SK-MEL-5 (cell line): ENCODE measurements at places on chromosomes 2 and 18.

GRCh38 chr18:71371951-71372605 is 1083.2 kb downstream of the SOCS6 start:
- DNase-seq: no peak

DNA sequence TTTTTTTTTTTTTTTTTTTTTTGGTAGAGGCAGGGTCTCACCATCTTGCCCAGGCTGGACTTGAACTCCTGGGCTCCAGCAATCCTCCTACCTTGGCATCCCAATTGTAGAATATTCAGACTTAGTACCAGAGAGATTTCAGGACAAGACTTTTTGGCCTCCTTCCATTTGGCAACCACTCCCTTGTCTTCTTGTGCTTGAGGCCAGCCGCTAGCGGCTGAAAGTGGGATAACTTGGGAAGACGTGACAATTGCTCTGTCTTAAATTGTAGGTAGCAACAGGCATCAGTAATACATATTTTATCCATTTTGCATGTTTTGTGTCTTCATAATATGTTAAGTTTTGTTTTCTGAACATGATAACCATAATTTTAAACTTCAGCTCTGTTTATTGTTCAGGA is 53.3 kb upstream of the TTN start:
- peak; percentile 32 for DNase-seq

DNA sequence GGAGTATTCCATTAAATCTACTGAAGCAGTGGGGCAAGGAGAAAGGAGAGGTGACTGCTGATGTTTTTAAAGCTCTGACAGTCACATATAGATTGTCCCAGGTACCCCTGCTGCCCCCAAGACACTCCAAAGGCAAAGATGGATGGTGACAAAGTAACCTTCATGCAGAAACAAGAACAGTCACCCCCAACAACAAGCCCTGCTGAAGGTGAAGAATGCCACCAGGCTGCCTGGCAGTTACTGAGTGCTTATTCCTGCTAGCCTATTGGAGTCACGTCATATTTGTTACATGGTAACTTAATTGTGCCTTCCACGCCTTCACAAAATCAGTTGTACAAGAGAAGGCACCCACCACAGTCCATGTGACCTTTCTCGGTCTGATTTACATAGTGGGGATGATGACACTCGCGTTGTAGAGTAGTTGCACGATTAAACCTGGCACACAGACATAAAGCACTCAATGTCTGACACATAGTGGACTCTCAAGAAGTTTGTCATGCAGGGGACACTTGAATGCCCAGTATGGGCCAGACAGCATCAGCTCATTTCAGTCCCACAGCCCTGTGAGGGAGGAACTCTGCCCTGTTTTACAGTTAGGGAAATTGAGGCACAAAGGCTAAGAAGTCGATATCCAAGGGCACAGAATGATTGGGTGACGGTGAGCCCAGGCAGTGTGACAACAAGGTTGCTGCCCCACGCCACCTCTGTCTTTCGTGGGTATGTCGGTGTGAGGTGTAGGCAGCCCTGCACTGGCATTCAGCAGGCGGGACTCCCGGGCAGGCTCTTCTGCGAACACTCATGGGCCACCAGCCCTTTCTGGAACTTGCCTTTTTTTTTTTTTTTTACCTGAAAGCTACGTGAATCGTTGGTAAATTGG is 62.7 kb downstream of the ZCCHC2 start:
- no peak for DNase-seq

- DNase-seq: no peak
Observed at GRCh38 chr2:157075924-157076323, 181.6 kb upstream of the GALNT5 start.

- DNase-seq: peak; percentile 83
Observed at GRCh38 chr2:209960676-209961630, 41.5 kb upstream of the RPE start.

DNA sequence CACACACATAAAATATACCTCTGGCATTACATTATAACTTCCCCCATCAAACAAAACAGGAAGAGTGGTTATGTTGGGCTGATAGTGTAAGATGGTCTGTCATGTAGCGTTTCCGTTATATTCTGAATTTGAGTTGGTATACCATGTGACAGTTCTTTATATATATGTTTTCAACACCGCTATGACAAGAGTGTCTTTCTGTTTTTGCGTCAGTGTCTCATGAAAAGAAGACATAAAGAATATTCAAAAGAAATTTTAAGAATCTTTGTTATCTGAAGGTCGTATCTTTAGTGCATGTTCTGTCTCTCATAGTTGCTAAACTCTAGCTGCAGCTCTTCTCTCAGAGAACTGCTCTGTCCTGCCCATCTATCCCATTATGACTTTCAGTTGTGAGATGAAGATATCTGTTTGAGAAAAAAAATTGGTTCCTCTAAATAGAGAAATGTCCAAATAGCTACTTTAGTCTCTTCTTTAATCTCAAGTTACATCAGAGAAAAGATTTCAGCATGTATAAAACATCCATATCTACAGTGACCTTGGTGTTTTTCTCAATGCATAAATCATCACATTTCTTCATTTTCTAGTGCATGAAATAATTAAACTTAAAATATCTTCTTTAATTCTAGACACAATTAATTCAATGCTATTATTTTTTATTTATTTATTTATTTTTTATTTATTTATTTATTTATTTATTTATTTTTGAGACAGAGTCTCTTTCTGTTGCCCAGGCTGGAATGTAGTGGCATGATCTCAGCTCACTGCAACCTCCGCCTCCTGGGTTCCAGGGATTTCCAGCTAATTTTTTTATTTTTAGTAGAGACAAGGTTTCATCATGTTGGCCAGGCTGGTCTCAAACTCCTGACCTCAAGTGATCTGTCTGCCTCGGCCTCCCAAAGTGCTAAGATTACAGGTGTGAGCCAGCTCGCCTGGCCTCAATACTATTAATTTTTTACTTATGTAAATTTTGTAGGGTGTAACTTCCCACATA is 24.3 kb upstream of the PSME4 start:
- DNase-seq: no peak

GRCh38 chr2:233131936-233132720 is 72.0 kb downstream of the INPP5D start:
- DNase-seq: no peak

DNA sequence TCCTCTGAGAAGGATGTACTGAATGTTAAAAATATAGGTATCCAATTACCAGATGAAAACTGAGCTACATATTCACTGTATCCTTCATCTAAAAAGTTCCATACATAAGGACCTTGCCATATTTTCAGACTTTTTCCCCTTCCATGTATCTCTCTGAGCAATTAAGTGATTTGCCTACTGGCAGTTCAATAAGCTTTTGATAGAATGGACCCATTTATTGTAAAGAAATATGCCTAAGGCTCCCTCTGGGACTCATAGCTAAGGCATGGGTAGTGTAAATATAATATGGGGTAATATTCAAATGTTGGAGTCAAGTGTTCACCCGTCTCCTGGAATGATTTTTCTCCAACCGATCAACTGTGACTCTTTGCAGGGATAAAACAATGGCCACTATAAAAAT is 135.4 kb upstream of the FSHR start:
- DNase-seq: peak; percentile 86

GRCh38 chr2:187548656-187549055 is 5.6 kb downstream of the TFPI start:
- DNase-seq: no peak

- DNase-seq: no peak
Observed at GRCh38 chr2:141329964-141330363, 800.9 kb downstream of the LRP1B start.

GRCh38 chr2:223306371-223306770 is 254.4 kb downstream of the KCNE4 start:
- peak; percentile 72 for DNase-seq

- DNase-seq: no peak
Observed at GRCh38 chr2:192411755-192412154, 217.0 kb upstream of the TMEFF2 start.

- DNase-seq: no peak
Observed at GRCh38 chr2:239727182-239727775, 297.9 kb downstream of the NDUFA10 start.

- DNase-seq: no peak
Observed at GRCh38 chr2:230052299-230052698, 16.4 kb downstream of the SLC16A14 start.

GRCh38 chr18:52577795-52578194 is 237.8 kb downstream of the DCC start:
- DNase-seq: no peak

GRCh38 chr2:100756704-100757103 is 63.2 kb upstream of the NPAS2 start:
- no peak for DNase-seq

GRCh38 chr18:74512321-74513053 is 16.3 kb downstream of the CNDP2 start:
- DNase-seq: peak; percentile 90

- no peak for DNase-seq
Observed at GRCh38 chr2:106189325-106189724, 4.8 kb downstream of the UXS1 start.

DNA sequence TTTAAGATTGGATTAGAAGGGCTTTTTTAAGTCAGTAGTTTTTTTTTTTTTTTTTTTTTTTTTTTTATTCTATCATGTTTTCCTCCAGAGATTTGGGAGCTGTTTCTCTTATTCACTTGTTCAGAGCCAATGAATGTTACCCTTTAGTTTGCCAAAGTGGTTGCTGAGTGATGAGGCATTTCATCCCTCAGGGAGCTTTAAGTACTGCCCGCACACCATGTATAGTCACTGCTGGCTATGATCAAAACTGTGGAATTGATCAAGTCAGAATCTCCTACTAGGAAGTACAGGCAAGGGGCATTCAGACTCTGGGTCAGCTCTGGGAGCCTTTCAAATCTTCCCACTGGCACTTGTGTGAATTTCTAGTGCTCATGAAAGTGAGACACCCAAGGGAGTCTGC is 201.6 kb downstream of the IKZF2 start:
- DNase-seq: no peak

DNA sequence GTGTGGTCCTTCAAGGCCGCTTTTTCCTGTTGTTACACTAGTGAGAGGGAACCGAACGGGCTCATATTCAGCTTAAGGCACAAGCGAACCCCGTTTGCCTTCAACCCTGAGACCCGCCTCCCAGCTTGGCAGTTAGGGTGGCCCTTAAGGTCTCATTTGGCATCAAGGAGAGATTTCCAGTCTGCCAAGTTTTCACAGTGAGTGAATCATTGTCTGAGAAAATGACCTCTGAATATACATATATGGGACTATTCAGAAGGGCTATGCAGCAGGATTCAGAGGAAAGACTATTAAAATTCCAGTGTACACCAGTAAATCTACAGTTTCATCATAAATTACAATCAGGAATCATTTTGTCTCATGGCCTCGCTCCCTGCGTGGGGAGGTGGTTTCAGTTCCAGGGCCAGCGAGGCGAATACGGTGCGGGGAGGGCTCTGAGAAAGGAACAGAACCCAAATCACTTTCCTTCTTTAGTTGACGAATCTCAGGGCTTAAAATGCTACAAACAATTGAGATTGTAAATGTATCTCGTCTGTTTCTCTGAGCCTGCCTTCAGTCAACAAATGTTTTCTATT is 231.4 kb downstream of the FAM210A start:
- no peak for DNase-seq

DNA sequence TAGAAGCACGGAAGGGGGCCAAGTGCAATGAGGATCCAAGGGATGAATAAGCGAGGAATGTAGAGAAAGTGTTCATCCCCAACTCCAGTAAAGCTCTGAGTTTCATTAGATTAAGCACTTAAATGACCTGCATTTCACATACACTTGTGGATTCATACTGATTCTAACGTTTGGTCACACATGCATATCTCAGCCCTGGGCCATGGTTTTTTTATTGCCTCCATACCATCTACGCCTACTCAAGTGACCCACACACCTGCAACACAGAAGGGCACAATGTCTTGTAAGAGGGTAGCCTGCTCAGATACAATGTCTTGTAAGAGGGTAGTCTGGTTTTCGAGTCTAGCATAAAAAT is 566 bp upstream of the MRPS5 start:
- DNase-seq: no peak

DNA sequence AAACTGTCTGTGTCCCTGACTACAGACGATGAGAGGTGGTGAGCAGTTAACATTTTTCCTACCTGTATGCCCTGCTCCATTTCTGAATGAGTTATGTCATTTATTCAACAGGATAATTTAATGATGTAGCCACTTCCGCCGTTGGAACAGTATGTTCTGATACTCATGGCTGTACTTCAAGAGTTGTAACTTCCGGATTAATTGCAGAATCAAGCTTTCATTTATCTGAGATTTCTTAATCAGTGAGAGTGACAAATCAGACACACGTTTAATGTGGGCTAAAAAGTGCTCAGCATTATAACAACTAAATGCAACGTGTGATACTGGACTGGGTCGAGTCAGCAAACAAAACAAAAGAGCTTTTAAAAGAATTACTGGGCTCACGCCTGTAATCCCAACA is 107.7 kb downstream of the KCTD1 start:
- DNase-seq: no peak

- no peak for DNase-seq
Observed at GRCh38 chr2:14759082-14759481, 126.6 kb downstream of the LRATD1 start.

DNA sequence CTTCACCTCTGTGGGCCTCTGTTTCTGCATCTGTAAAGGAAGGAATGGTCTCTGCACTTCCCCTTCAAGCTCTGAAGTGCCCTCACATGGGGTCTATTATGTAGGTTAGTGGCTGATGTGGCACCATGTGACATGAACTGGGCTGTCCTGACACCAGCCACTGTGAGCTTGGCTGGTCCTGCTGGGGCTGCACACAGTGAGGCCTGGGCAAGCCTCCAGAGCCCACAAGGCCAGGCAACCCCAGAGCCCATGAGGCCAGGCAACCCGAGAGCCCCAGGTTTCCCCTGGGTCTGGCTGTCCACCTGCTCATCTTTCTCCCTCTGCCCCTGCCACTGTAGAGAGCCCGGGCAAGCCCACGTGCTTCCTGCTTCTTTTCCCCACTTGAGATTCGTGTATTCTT is 150.1 kb upstream of the SMAD2 start:
- DNase-seq: no peak

DNA sequence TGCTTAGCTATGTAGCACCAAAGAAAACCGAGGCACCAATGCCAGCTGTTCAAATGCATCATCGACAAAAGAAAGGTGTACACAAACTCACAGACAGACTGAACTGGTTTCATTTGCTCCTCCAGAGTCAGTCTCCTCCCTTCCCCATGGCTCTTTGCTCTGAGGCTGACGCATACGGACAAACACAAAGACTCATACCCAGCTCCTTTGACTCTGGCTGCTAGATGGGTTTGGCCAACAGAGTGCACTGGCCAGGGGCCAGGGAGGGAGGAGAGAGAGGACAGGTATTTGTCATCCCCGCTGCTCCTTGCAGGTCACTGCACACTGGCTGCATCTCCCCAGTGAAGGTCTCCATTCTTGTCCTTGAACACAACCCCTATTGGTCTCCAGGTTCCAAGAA is 40.7 kb downstream of the DNER start:
- DNase-seq: no peak

GRCh38 chr2:234355021-234355720 is 141.7 kb downstream of the ARL4C start:
- DNase-seq: no peak

DNA sequence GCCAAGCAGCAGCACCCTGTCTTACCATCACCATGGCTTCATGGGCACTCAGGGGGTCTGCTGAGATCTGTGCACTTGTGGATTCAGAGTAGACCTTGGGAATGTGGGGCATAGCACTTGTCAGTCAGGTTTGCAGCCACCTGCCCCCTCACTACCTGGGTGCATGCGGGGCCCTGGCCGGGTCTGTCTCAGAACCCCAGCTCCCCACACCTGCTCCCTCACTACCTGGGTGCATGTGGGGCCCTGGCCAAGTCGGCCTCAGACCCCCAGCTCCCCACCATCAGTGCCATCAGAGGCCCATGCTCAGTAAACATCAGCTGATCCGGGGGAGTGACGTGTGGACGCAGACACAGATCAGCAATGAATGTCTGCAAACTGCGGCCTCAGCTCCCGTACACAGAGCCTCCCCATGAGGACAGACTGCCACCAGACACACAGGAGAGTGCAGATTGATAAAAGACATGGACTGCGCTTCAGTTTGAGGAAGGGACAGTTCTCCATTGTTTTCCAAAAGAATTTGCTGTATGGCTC is 205.1 kb downstream of the GLI2 start:
- no peak for DNase-seq
